ENCODE measurements at places on chromosomes 13 and 19.
A peak's percentile ranks its signal among the peaks of the same experiment; 100 is the strongest.

- DNase-seq: no peak
These were observed 18.6 kb downstream of the SCEL start for GRCh38 chr13:77554069-77554468.

GRCh38 chr19:7182489-7182888, 111.7 kb downstream of the INSR start:
- DNase-seq: no peak

GRCh38 chr13:100315522-100315921, 226.6 kb downstream of the PCCA start:
- DNase-seq: no peak

DNA sequence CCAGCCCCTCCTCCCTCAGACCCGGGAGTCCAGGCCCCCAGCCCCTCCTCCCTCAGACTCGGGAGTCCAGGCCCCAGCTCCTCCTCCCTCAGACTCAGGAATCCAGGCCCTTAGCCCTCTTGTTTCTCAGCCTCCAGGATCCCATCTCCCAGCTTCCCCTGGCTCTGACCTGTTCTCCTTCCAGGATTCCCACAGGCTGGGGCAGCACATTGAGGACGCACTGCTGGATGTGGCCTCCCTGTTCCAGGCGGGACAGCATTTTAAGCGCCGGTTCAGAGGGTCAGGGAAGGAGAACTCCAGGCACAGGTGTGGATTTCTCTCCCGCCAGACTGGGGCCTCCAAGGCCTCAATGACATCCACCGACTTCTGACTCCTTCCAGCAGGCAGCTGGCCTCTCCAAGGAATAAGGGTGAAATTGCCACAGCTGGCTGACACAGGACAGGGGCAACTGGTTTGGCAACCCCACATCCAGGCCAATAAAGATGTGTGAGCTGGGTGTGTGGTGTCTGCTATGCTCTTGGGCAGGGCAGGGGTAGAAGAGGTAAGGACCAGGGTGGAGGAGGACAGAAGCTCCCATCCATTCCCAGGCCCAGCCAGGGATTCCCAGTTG, 22.4 kb downstream of the CPT1C start:
- no peak for DNase-seq

GRCh38 chr19:18308051-18308947, 14.6 kb downstream of the LSM4 start:
- no peak for DNase-seq

- no peak for DNase-seq
These were observed 38.1 kb upstream of the SLC10A2 start for GRCh38 chr13:103104340-103104739.

GRCh38 chr19:46392252-46392801, 21.0 kb downstream of the CCDC8 start:
- no peak for DNase-seq

DNA sequence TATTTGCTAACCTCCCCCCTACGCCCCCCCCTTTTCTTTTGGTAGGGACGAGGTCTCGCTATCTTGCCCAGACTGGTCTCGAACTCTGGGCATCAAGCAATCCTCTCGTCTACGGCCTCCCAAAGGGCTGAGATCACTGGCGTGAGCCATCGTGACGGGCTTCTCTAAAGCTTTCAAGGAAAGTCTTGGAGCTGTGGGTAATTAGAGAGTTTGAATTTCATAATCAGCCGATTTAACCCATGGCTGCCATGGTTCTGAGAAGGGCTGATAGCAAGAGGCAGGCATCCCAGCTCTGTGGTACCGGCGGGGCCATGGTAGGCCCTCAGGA, 679 bp upstream of the ABHD8 start:
- DNase-seq: no peak

DNA sequence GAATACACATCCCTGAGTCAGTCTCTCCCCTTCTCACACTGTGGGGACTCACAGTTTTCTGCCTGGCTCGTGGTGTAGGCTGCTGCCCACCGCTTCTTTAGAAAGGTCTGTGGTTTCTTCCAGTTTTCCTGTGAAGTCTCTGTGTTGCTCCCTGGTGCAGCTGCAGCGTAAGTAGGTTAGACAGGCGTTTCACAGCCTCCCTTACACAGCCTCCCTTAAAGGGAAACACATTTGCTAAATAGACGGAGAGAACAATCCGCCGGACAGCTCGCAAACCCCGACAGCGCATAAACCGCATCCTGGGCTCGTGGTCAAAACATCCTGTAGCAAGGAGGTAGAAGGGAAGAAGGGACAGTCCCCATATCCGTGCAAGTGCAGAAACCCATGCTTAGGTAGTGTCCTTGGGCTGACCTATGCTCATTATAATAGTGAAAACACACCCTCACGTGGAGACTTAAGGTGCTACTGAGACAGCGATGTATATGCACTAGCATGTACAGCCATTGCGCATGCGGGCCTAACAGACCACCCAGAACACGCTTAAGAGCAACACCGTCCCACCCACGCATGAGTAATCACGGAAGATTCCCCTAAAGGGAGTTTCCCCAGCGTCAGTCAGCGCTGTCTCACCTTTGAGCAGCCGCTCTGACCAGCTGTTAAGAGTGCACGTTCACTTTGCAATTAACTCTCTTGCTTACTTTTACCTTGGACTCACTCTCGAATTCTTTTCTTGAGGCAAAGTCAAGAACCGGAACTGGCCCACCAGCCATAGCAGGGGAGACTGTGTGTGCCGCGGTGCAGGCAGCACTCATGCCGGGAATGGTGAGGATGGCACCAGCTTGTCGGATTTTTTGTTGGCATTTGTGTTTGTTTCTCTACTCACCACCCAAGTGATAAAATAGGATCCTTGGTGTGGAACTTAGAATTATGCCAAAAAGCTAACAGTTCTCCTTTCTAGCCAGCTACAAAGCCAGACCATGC, 16.6 kb downstream of the SIGLEC8 start:
- DNase-seq: no peak

GRCh38 chr13:99197117-99197651, 3.5 kb upstream of the UBAC2 start:
- DNase-seq: no peak

DNA sequence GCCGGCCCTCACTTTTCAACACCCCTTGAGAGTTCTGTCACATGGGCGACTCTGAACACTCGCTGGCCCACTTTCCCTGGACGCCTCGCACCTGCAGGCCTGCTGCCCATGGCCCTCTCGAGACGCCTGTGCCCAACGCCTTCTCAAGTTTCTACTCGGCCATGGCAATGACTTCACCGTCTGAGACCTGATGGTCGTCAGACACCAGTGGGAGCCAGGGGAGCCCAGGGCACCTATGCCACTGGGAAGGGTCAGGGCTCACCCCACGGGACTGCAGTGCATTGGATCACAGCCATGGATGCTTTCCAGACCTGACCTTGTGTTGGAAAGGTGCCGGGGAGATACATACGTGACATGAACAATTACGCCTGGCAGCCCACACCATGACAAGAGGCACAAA, 60.1 kb downstream of the KLF2 start:
- no peak for DNase-seq

DNA sequence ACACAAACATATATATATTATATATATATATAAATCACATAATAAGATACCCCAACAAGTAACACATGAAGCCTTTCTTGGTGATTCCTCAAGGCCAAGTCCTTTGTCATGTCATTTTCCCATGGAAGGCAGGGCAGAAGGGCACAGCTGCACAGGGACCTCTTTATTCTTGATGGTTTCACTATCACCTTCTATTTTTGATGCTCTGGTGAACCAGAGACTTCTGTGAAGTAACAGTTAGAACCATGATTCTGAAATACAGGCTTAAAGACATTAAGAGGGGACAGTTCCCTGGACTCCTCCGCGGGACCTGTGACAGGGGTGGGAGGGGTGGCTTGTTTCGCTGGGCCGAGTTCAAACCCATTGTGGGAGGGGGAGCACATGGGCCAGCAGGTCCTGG, 104.0 kb downstream of the DGKH start:
- DNase-seq: no peak

- DNase-seq: no peak
These were observed 7.4 kb downstream of the IFNL2 start for GRCh38 chr19:39275578-39275977.

GRCh38 chr13:43905435-43906031, 25.8 kb downstream of the LACC1 start:
- DNase-seq: peak; percentile 36

DNA sequence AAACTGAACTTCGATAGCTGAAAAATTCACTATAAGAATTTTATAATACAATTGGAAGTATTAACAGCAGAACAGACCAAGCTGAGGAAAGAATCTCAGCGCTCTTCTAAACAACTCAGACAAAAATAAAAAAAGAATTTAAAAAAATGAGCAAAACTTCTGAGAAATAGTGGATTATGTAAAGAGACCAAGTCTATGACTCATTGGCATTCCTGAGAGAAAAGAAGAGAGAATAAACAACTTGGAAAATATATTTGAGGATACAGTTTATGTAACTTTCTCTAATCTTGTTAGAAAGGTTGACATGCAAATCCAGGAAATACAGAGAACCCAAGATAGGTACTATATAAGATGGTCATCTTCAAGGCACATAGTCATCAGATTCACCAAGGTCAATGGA, 25.4 kb downstream of the SLC25A15 start:
- no peak for DNase-seq

GRCh38 chr19:8204961-8205360, 4.2 kb upstream of the CERS4 start:
- no peak for DNase-seq

- no peak for DNase-seq
These were observed 35.6 kb downstream of the TNFRSF19 start for GRCh38 chr13:23605831-23606230.

- no peak for DNase-seq
These were observed 18.5 kb upstream of the ZNF175 start for GRCh38 chr19:51552608-51552995.

DNA sequence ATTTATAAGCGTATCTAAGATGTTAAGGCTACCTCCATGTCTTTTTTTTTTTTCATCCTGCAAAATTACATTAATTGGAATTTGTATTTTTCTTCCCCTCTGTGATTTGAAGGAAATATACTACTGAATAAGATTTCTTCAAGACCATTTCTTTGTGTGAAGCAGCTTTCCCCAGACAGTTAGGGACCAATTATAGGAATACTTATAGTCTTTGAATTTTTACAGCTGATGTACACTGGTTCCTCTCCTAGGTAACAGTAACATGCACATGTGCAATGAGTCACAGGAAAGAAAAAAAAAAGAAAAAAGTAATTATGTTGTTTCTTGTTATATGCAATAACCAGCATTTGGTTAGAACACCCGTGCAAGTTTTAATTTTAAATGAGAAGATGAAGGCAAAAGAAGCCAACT, 82.0 kb downstream of the PCDH9 start:
- DNase-seq: no peak

DNA sequence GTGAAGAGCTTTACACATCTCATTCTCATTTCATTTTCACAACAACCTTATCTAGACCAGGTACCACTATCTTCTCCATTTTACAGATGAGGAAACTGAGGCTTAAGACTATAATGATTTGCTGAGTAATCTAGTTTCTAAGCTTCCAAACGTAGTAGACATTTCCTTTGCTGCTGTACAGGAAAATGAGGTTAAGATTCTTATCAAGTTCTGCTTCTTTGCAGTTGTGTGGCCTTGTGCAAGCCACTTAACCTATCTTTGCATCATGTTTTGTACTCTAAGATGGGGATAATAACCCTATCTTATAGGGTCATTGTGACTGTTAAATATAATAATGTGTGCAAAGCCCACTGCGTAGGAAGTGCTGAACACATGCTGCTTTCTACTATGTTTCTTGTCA, 307.9 kb downstream of the HS6ST3 start:
- DNase-seq: no peak

DNA sequence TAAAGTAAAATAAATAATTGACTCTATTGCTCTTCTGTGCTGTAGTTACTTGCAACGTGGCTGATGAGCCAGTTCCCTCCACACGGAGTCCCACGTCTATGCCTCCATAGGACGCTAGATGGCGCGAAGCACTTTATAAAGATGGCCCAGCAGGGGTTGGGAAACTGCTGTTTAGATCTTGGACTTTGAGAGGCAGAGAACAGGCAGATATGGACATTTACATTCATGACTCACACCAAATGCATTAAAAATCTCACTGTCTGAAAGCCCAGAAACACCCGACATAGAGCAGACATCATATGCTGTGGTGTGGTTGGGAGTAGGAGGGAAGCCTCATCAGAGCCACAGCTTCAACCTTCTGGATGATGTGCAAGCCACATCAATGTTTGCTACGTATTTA, 643.1 kb upstream of the ARGLU1 start:
- DNase-seq: peak; percentile 91

DNA sequence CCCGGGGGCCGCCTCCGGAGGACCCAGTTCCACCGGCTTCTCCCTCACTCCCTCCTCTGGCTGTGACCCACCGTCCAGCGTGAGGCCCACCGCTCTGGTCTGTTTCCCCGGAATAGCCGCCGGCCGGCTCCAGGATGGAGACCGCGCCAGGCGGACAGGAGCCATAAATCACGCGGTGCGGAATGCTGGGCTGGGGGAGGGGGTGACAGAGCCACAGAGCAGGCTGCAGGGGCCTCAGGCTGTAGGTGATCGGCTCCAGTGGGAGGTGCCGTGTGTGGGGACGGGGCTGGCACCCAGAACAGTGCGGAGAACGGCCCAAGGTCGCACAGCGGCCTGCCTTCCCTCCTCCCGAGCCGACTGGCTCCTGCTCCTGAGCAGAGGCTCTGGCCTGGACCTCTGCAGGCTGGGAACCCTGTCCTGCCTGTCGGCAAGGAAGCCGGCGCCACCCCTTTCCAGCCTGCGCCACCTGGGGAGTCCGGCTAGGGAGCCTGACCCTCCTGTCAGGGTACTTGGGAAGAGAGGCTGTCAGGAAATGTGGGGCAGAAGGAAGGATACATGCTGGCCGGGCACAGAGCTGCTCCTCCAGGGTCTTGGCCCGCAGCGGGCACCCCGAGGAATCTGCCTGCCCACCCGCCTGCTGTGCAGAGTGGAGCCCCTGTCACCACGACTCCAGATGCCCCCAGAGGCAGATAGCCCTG, 8.3 kb downstream of the PIAS4 start:
- no peak for DNase-seq

DNA sequence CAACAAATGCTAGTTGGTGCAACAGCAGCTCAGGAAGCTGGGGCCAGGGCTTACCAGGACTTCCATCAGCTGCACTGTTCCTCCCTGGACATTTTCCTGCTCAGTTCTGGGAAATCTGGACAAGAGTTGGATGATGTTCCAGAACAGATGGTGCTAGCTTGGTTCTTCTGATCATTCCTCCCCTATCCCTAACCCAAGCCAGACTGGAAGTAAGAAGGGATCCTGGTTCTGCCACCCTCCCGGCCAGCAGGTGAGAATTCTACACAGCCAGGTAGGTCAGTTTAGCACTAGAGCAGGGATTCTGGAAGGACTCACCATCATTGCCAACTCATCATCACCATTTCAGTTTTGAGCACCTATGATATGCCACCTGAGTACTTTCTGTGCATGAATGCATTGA, 30.2 kb downstream of the CACNA1A start:
- DNase-seq: no peak

GRCh38 chr19:29539131-29539530, 13.3 kb downstream of the VSTM2B start:
- no peak for DNase-seq
